ENCODE measurements at places on chromosomes 11 and 22.

GRCh38 chr11:66429983-66430602 lies 8.6 kb downstream of the MRPL11 start:
- peak; percentile 54 for DNase-seq

GRCh38 chr11:75760710-75761493 lies 7.7 kb upstream of the DGAT2 start:
- no peak for DNase-seq

GRCh38 chr11:92314499-92314898 lies 89.9 kb downstream of the FAT3 start:
- no peak for DNase-seq

DNA sequence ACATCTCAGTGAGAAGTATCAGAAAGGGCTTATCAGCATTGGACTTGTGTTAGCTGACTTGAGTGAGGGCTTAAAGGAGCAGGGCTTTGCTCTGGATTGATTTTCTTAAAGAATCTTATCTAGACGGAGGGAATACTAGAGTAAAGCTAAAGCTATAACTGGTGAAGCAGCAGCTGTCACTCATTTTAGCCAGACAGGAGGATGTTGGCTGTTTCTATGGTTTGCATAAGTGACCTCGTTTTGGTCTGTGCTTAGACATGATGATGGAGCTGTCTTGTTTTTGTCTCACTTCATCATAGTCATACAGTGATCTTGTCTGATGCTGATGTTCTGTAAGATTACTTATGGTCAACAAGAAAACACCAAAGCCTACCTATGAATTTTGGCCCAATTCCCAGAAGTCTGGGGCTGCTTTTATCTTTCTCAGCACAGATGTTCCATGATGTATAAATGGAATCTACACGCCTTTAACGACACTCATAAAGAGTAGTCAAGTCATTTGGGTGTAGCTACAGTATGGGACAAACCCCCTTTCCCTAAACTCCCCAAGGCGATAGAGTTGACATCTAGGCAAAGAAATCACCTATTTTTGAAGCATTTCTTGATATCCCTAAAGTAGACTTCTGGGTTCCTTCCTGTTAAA lies 77.5 kb upstream of the UCP3 start:
- no peak for DNase-seq

- DNase-seq: no peak
Measured at GRCh38 chr11:78414321-78415051, 3.1 kb downstream of the GAB2 start.

GRCh38 chr11:125947419-125948277 lies 1.8 kb downstream of the VSIG10L2 start:
- DNase-seq: no peak

- DNase-seq: no peak
Measured at GRCh38 chr11:15577519-15577918, 462.8 kb downstream of the INSC start.

GRCh38 chr22:36506637-36507517 lies at the start of gene FOXRED2:
TSS of gene FOXRED2 (minus strand) at chr22:36507040. CDS start at chr22:36506422, 618 bp downstream.
- DNase-seq: peak; percentile 95

DNA sequence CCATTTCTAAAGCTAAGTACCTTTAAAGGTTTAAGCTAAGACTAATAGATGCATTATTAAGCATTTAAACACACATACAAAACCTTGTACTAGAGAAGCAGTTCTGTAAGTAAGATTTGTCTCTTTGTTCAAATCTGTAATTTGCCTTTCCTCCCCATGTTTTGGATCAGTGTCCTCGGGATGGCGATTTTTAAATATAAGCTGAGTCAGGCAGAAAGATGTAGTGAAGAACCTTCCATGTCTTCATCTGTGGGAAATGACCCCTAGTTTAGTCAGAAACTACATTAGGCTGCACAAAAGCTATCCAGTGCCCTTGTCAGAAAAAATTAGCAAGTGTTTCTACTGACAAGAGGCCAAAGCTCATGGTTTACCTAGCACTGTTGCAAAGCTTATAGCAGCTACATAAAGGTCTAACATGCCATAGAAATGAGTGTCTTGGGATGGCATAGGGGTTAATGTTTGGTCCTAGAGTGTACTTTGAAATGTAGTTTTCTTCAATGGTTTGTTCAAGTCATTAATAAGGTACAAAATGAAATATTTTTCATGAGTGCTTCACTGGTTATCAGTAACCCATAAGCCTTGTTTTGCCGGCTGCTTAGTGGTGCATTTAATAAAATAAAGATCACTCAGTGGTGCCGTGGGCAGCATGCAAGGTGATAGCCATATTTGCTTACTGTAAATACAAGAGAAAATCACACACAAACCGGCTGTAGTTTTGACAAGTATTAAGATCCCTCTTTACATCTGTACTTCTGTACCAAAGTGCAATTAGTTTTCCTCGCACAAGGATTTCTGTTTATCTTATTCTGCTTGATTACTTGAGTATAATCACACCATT lies 139.8 kb downstream of the ELP4 start:
- DNase-seq: no peak

GRCh38 chr22:19626666-19627065 lies 87.6 kb upstream of the SEPTIN5 start:
- DNase-seq: no peak

- no peak for DNase-seq
Measured at GRCh38 chr11:27025312-27025955, 15.2 kb upstream of the BBOX1 start.

GRCh38 chr11:95556342-95557163 lies 233.0 kb downstream of the FAM76B start:
- peak; percentile 86 for DNase-seq

DNA sequence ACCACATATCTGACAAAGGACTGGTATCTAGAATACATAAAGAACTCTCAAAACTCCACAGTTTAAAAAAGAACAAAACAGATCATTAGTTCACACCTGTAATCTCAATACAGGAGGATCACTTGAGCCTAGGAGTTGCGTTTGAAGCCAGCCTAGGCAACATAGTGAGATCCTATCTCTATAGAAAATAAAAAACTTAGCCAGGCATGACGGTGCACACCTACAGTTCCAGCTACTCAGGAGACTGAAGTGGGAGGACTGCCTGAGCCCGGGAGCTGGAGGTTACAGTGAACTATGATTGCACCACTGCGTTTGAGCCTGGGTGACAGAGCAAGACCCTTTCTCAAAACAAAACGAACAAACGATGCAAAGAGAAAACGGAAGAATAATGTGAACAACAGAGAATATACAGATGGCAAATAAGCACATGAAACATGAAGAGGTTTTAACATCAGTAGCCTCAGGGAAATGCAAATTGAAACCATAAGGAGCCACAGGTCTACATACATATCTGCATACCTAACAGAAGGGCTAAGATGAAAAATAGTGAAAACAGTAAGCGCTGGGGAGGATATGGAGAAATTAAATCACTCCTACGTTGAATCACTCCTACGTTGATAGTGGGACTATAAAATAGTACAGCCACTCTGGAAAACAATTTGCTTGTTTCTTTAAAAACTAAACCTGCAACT lies 70.7 kb downstream of the DGCR2 start:
- no peak for DNase-seq

All from muscle of leg (tissue), 16 donors.